ENCODE measurements at places on chromosomes 7 and 10.

DNA sequence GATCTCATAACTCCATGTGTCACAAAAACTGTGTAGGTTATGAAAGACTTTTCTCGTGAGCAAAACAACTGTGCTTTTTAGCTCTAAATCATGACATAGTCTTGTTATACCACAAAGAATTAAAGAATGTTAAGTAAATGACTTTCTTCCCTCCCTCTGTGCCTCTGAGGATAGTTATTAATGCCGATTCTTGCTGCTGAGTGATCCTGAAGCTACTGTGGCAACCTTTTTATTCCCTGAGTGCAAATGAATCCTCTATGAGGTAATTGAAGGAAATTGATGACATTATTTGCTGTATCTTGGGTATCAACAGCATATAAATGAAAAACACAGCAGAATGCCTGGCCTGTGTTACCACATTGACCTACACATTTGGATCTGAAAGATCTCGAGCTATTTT, 142.2 kb upstream of the HDAC9 start:
- peak; percentile 29 for DNase-seq

- no peak for DNase-seq
Observed at GRCh38 chr10:69682955-69683474, 53.0 kb downstream of the FAM241B start.

DNA sequence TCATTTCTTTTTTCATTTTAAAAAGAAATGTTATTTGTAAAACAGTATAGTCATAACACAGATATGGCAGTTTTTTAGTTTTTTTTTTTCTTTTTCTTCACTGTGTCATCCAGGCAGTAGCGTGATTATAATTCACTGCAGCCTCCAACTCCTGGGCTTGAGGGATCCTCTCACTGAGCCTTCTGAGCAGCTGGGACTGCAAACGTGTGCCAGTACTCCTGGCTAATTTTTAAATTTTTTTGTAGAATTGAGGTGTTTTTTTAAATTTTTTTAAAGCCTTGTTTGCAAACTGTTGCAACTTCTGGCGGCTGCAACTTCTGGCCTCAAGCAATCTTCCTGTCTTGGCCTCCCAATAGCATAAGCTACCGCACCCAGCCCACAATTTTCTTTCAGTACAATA, 63.0 kb downstream of the HELLS start:
- DNase-seq, result no peak

DNA sequence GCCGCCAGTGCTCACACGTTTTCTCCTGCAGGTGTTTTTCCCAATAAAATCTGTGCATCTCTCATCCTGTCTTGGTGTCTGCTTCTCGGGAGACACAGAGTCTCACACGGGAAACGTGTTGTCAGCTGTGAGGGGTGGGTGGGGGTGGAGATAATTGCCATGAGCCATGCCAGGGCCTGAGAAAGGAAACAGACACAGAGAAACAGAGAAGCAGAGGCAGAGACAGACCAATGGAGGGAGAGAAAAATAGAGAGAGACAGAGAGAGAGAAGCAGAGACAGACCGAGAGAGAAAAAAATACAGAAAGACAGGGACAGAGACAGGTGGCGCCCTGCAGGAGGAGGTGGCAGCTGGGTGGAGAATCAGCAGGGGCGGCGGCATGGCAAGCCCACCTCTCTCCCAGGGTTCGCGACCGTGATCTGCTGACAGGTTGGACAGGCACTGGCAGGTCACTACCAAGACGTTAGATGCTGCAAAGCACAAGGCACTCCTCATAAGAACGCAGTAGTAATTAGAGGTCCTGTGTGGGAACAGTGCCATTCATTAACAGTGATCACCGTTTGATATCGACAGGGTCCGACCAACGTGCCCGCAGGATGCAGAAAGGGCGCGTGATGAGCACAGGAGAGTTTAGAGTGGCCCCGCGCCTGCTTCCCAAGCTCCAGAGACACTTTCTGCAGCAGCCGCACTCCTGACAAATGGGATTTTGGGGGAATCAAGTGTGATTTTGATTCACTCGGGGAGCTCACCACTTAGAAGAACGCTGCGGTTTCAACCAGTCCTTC, 70.5 kb upstream of the INSIG1 start:
- DNase-seq, result no peak

GRCh38 chr7:23712368-23713284, 2.6 kb downstream of the STK31 start:
- DNase-seq, result peak; percentile 71

- DNase-seq, result no peak
Observed at GRCh38 chr7:157396316-157397035, 59.7 kb downstream of the DNAJB6 start.

- DNase-seq, result peak; percentile 84
Observed at GRCh38 chr10:93463723-93464476, 18.2 kb downstream of the MYOF start.

DNA sequence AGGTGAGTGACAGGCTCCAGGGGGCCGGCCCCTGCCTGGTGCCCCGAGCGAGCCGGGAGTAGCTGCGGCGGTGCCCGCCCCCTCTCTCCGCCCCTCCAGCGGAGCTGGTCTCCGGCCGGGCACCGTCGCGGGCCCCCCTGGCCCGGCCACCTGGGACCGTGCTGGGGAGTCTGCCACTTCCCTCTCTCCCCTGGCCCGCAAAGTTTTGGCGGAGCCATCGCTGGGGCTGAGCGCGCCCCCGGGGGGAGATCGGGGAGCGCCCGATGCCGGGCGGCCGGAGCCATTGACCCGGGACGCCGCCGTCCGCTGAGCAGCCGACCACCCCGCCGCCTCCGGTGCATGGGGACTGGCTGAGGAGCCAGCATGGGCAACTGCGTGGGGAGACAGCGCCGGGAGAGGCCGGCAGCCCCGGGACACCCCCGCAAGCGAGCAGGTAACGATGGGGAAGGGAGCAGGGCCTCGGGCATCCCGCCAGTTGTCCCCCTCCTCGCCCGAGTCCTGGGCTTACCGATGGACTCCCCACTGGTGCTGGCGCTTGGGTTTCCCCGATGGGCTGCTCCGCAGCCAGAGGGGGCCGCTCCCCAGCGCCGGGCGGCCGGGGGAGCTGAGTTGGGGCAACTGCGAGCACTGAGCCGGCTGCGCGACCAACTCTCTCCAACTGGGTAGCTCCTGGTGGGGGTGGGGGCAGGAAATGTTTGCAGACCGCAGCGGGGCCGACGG, at the start of gene UBTD1:
Gene UBTD1 (plus strand): TSS at position 84 of the 720 bp plus-strand sequence. CDS start 280 bp downstream, at position 364.
- peak; percentile 56 for DNase-seq

- no peak for DNase-seq
Observed at GRCh38 chr10:128081720-128082119, 44.5 kb downstream of the MKI67 start.

DNA sequence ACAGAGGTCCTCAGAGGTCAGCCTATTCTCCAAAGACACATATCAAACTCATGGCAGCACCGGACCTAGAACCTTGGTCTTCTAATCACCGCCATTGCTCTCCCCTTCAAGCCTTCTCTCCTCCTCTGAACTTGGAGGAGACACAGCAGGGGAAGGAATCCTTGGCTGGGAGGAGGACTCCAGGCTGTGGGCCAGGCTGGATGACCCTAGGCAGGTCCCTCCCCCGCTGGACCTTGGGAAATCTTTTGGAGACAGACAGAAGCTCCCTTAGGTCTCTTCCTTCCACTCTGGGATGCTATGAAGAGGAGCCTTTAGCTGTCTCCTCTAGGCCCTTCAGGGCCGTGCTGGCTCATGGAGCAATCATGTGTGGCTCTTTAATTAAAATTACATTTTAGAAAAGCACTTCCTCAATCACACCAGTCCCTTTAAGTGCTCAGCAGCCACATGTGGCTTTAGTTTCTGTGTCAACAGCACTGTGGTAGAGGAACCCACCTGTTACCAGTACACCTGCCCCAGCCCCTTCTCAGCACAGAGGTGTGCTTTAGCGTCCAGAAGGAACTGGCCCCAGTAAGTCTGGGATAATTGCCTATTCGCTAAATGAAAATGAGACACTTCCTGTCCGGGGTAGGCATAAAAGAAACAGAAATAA, 238.2 kb downstream of the CELF2 start:
- no peak for DNase-seq

GRCh38 chr7:157614457-157615020, 277.7 kb downstream of the DNAJB6 start:
- no peak for DNase-seq

DNA sequence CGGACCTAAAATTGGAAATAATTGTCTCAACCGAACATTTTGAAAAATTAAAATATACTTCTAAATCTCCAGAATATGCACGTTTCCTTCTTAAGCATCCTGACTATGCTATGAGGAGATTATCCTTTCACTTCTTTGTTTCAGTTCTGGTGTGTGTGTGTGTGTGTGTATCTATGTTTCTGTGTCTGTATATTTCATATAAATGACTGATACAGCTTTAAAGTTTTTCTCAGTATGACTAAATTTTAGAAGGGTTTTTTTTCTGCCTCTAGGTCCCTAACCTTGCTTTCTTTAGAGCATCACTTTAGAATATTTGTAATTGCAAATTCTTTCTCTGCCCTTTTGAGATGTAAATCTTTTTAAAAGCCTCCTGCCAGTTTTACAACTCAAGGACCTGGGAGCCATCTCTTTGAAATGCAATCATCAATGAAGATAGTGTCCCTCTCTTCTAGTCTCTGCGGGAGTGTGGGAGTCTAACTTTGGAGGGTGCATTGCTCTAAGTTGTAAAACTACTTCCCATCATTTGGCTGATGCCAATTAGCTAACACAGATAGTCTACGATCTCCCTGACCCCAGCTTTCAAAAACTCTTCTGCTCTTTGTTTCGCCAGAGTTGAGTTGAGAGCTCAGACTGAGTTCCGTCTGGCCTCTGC, 782.0 kb upstream of the ZWINT start:
- no peak for DNase-seq

DNA sequence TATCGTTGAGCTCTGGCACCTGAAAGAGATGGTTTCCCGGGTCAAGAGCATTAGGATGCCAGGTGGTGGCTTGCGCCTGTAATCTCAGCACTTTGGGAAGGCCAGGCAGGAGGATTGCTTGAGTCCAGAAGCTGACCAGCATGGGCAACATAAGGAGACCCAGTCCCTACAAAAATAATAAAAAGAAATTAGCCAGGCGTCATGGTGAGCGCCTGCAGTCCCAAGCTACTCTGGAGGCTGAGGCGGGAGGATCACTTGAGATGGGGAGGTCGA, 6.1 kb upstream of the KCP start:
- DNase-seq, result no peak

GRCh38 chr10:132270721-132271457, 36.9 kb downstream of the STK32C start:
- DNase-seq, result no peak

DNA sequence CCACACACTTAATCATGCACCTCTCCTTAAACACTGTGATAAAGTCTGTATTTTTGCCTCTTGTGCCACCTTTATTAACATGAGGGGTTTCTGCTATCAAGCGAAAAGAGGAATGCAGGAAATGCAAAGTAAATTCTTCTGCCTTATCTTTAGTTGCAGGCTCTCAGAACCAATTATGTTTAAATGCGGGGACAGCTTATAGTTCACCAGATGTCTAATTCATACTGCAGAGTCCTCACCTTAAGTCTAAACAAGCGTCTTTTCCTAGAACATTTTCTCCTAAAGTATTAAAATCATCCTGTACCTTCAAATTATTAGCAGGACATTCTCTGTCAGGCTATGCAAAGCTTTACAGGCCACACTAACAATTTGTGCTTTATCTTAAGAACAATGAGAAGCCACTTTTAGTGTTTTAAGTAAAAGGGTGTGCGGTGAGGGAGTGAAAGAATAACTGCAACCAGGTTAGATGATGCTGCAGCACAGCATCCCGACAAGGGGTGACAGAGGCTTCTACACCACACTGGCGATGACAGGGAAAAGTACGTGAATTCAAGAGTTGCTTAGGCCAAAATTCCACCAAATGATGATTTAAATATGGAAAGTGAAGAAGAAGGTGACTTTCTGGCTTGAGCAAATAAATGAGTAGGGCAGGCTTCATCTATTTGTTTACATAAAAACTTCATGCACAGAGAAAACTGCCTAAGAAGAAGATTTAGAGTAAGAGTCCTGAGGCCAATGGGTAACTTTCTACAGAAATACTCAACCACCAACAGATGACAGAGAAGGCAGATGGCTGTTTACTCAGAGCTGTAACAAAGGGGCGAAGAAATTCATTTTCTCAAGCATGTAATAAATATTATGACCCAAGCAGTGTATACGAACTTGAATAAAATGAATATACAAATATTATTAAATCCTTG, 36.0 kb downstream of the EZH2 start:
- DNase-seq, result no peak

DNA sequence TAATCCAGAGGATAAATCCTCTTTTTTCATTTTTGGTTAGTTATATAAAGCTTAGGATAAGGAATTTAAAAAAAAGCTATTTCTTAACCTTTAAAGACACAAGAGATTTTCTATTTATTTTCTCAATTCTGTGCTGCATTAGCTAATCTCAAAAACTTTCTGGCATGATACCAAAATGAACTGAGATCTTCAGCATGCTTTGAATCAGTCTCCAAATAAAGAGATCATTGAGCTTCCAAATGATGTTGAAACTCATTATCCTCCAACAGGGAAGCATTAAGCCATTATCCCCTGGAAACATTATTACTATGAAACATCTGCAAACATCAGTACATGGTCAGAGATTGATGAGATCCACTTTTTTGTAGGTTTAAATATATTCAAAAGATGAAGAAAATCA, 350.3 kb upstream of the TEX47 start:
- no peak for DNase-seq

DNA sequence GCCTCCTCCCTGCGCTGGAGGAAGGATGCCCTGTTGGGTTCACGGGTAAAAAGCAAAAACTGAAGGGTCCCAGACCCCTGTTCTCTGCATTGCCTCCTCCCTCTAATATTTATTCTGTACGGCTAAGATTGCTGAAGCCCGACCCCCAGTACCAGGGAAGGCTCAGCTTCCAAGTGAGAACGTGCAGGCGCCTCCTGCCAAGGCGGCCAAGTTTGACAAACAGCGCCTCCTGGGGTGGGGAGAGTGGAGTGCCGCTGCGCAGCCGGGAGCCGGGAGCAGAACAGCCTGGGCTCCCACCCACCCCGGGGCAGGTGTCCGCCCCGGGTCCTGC, 4.7 kb upstream of the EBF3 start:
- peak; percentile 35 for DNase-seq

GRCh38 chr10:93542358-93542791, 24.1 kb upstream of the FFAR4 start:
- DNase-seq, result peak; percentile 9

GRCh38 chr10:7471720-7472367, 61.0 kb upstream of the SFMBT2 start:
- DNase-seq, result no peak

DNA sequence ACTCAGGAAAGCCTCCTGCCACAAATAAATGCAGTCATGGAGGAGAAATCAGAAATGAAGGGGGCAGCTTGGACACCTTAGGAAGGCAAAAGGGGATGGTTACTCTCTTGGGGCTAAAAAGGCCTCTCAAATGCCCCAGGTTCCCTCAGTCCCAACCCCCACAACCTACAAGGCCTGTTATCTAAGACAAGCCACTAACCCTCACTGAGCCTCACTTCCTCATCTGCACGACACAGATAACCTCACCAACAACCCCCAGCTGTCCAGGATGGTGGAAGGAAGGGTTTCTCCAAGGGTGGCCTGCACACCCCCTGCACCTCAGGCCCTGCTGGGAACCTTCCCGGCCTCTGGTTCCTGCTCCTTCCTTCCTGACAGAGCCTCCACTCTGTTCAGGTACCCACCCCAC, 29.2 kb downstream of the SORBS1 start:
- DNase-seq, result no peak

- DNase-seq, result no peak
Observed at GRCh38 chr7:105571891-105572290, 9.4 kb downstream of the EFCAB10 start.

GRCh38 chr10:118349235-118349634, 7.1 kb upstream of the FAM204A start:
- no peak for DNase-seq

Measured in fibroblast of skin of abdomen (primary cell).